Myocyte (in vitro differentiated cells): ENCODE measurements at places on chromosomes 12 and 14.
A peak's percentile ranks its signal among the peaks of the same experiment; 100 is the strongest.

- DNase-seq, result no peak
Measured at GRCh38 chr14:95663226-95663797, 22.9 kb upstream of the TCL1B start.

- peak; percentile 81 for DNase-seq
Measured at GRCh38 chr12:1804545-1805332, 15.6 kb upstream of the LRTM2 start.

GRCh38 chr12:59649203-59649602 is 53.4 kb downstream of the SLC16A7 start:
- no peak for DNase-seq

DNA sequence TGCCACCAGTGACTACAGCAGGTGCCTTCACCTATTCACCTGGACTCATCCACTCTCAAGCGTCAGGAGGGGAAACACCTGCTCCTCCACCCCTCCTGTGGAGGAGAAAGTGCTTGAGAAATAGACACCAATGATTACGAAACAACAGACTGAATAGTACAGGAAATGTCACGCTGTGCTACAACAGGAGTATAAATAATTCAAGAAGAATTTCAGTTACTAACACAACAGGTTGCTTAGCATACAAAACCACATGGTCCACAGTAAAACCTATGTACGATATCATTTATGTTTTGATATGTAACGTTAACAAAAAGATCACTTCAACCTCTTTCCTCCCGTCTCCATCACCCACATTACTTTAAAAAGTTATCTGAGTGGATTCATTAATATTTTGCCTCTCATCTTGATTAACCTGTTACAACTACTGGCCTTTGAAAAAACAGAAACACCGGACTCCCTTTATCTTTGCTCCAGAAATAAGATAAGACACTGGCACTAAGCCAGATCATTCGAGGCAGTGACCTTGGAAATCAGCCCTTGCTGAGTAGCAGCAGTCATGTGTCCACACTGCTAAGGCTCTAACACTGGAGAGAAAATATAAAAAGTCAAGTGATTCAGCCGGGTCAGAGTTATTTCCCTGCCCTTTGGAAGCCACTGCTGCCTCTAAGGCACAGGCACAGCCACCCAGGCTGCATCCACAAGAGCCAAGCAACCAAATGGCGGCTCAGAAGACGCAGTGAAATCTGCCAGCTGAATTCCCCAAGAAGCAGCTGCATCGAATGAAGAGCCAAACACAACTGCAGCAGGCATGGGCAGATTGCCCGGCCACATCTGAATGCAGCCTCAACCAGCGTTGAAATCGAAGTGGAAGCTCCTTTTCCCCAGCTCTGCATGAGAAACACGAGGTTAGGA is 40.9 kb downstream of the NT5DC3 start:
- peak; percentile 97 for DNase-seq

DNA sequence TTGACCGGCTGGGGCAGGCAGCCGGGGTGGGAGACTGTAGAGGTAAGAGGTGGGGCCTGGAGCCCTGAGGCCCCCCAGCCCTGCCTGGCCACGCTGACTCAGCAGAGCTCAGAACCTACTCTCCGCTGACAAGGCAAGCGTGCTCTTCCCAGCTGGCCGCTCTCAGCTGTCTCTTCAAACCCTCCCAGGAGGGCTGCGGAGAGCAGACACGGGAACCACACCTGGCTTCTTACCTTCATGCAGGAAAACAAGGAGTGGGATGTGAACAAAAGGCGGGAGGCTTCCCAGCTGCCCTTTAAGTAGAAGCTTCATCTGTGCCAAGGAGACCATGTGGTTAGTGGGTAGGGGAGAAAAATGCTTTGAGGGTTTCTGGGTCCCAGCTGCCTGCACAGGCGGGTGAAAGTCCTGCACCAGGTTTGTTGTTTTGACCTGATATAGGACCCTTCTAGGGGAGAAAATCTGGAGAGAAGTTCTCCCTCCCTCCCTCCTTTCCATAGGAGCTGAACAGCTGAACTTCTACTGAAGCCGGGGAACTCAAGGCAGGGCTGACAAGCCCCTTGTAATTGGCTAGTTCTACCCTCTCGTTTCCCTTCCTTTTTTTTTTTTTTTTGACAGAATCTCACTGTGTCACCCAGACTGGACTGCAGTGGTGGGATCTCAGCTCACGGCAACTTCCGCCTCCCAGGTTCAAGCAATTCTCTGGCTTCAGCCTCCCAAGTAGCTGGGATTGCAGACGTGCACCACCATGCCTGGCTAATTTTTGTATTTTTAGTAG is 12.8 kb upstream of the TESC start:
- peak; percentile 19 for DNase-seq
